Activated CD4-positive, alpha-beta T cell treated with anti-CD3 and anti-CD28 coated beads for 1 hour (primary cell): ENCODE measurements at places on chromosomes 4 and X.

GRCh38 chr4:36323816-36324419 lies 42.5 kb downstream of the DTHD1 start:
- no peak for DNase-seq

DNA sequence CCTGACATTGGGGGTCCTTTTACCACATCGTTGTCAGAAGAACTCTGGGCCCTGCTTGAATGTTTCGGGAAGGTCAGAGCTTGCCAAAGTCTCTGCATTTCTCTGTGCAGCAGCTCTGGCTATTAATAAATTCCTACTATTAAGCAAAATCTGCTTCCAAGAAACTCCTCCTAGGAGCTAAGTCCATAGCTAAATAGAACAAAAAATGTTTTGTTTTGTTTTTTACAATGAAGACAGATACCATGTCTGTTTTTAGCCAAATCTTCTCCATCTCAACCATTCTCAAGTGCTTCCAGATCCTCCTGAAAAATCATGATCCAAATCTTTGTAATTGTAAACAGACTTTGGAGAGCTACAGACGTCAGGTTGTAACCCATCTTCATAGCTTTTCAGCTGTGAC lies 161.6 kb downstream of the SPATA18 start:
- no peak for DNase-seq

- no peak for DNase-seq
These were observed 4.7 kb upstream of the GSX2 start for GRCh38 chr4:54095110-54095825.

GRCh38 chr4:122814426-122814825 lies 12.2 kb upstream of the FGF2 start:
- no peak for DNase-seq

DNA sequence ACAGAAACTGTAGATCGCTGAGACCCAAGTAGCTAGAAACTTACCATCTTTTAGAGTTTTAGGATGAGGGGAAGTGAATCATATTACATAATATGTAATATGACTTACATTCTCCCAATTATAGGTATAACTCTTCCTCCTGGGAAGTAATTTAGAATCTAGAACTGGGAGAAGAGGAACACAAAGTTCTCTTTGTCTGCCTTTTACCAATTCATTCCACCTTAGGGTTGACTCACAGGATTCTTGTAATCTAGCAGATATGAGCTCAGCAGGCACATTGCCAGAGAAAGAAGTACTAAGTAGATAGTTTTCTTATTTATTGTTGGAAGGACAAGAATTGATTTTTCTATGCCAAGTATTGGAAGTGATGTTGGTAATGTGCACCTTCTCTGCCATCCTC lies 58.0 kb upstream of the CCSER1 start:
- DNase-seq: no peak

DNA sequence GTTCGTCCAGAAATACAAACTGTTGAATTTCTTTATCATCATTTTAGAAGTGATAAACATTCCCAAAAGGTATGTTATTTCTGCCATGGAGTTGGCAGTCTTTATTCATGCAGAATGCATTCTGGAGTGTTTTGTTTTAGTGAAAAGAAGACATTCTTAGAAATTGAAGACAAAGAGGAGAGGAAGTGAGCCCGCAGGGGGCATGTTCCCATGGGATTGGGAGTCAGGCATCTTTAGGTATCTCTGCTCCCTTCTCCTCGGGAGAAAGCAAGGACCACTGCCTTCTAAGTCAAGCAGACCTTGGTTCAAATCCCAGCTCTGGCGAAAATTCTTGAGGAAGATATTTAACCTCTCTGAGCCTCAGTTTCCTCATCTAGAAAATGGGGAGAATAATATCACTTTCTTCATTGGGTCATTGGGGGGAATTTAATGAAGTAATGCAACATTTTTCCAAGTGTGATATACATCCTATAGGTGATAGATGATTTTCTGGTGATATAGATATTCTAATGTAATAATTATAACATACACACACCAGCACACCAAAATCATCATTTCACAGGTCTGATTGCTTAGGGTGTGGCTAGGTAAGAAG lies 26.5 kb upstream of the CHRNA9 start:
- DNase-seq: no peak

GRCh38 chr4:101019941-101020401 lies 327.4 kb downstream of the PPP3CA start:
- no peak for DNase-seq

DNA sequence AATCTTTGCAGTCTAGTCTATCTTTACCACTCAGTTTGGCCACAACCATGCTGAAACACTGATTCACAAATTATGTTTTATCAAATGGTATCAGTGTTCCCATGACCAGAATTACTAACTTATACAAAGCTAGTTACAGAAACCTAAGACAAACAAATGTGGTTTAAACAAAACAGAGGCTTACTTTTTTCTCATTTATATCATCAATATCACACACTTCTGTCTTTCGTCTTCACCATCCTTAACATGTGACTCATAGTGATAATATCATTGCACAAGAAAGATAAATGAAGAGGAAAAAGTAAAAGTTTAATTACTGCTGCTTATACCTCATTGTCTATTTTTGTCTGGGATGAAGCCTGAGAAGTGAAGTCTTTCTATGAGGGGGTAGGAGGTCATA lies 406.6 kb downstream of the PCDH10 start:
- no peak for DNase-seq

- DNase-seq: no peak
These were observed 59.9 kb upstream of the PDGFRA start for GRCh38 chr4:54169176-54169575.

DNA sequence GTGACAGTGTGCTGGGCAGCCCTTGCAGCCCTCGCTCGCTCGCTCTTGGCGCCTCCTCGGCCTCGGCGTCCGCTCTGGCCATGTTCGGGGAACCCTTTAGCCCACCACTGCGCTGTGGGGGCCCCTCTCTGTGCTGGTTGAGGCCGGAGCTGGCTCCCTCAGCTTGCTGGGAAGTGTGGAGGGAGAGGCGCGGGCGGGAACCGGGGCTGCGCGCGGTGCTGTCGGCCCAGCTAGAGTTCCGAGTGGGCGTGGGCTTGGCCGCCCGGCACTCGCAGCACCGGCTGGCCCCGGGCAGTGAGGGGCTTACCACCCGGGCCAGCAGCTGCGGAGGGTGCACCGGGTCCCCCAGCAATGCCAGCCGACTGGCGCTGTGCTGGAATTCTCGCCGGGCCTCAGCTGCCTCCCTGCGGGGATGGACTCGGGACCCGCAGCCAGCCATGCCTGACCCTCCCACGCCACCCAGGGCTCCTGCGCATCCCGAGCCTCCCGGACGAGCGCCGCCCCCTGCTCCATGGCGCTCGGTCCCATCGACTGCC lies 770.1 kb upstream of the GALNTL6 start:
- DNase-seq: no peak

DNA sequence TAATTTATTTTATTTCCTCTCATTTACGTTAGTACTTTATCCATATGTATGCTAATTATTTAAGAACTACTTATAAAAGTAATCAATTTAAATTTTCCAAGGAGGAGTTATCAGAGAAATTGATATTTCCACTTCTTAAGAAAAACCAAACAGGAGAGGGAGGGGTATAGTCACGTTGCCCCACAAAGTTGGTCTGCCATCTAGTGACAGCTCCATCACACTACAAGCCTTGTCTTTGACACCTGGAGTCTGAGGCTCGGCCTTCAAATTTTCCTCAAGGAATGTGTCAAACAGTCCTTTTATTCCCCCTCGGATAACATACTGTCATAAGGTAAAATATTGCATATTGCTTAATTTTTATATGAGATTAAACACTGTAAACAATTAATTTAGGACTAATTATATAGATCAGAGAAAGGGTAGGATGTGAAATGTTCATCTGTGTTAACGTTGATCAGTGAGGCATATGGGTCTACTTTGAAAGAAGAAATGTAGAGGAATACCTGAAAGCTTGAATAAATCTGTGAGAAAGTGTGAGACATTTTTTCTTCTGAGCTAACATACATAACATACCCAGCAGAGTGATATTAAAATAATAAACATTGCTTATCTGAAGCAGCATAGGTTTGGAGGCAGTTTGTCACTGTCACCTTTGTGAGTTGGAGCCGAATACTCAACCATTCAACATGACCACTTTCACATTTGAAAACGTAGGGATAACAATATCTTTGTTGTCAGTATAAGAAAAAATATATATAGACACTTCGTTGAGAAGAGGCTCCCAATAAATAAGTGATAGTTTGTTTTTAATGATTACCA lies 114.4 kb downstream of the GLRA3 start:
- no peak for DNase-seq

GRCh38 chr4:100014616-100015015 lies 64.5 kb upstream of the H2AZ1 start:
- DNase-seq: no peak

DNA sequence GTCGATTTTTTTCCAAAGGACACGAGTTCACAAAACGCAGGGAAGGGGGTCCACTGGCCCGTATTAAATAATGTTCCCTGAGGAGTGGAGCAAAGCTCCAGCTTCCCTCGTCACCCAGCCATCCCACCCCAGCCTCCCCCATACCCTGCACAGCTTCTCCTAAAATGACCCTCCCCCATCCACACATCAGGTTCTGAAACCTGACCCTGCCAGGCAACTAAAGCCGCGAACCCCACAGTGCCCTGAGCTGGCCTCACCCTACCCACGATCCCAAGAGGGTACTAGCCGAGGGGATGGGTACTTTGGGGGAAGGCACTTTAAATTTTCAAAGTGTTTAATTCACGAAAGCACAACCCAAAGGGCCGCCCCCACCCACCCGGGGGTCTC lies 634 bp downstream of the APOO start:
- DNase-seq: no peak

DNA sequence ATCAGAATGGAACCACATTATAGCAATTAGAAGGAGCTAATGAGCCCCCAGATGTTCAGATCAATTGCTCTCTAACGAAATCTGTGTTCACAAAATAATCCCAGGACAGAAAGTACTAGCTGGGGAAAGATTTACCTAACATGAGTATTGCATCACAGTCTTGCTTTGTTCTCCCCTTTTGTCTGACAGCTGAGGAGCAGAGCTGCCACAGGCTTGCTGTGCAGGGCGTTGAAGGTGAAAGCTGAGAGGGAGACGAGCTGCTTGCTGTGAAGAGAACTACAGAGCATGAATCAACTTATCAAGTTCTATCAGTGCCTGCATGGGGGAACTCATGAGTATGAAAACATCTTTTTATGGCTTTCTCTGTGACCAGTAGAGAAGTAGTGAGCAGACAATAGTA lies 441.2 kb downstream of the CENPC start:
- no peak for DNase-seq

- DNase-seq: no peak
These were observed 79.5 kb downstream of the EVC start for GRCh38 chr4:5790546-5790857.

DNA sequence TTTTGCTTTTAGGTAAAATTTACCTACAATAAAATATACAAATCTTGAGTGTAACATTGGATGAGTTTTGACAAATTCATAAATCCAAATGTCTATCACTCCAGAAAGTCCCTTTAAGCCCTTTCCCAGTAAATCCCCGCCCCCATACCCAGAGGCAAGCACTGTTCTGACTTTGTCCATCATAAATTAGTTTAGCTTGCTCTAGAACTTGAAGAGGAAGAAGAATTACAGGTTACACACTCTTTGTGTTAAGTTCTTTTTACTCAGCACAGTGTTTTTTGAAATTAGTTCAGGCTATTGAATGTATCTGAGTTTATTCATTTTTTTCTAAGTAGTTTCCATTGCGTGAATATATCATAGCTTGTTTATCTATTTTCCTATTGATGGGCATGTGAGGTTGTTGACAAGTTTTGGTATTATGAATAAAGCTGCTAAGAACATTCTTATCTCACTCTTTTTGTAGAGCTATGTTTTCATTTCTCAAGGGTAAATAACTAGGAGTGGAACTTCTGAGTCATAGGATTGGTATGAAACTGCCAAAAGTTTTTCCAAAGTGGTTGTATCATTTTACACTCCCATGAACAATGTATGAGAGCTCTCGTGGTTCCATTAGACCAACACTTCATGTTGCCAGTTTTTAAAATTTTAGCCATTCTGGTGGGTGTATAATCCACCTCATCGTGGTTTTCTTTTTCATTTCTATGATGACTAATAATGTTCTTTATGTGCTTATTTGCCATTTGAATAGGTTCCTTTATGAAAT lies 22.4 kb upstream of the HPSE start:
- no peak for DNase-seq

DNA sequence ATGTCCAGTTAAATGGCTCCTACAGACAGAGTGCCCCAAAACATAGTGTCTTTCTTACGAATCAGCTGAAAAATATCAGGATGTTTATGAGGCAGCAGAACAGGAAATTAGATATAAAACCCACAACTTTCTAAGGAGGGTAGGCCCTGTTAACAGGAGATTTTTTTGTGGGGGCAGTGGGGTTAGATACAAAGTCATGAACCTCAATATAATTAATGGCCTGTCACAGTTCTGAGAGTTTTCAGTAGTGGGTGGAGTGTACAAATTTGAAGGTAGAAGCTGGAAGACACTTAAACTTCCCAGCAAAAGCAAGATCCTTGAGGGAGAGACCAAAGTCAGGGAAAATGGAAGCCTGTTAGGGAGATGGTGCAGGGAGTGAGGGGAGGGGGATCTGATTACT lies 17.4 kb downstream of the PAGE4 start:
- DNase-seq: no peak

GRCh38 chr4:1402516-1403091 lies 3.6 kb downstream of the NKX1-1 start:
- no peak for DNase-seq

DNA sequence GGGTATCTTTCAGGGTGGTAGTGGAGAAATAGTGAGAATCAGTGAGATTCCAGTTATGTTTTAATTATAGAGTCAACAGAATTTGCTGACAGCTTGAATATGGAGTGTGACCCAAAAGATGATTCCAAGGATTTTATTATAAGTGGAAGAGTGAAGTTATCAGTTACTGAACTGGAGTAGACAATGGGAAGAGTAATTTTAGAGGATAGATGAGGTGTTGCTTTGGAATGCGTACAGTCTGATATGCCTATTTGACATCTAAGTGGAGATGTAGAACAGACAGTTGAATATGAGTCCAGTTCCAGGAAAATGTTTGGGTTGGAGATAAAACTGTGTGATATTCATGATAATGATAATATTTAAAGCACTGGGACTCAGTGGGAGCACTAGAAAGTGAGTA lies 174.2 kb downstream of the MAPK10 start:
- no peak for DNase-seq

DNA sequence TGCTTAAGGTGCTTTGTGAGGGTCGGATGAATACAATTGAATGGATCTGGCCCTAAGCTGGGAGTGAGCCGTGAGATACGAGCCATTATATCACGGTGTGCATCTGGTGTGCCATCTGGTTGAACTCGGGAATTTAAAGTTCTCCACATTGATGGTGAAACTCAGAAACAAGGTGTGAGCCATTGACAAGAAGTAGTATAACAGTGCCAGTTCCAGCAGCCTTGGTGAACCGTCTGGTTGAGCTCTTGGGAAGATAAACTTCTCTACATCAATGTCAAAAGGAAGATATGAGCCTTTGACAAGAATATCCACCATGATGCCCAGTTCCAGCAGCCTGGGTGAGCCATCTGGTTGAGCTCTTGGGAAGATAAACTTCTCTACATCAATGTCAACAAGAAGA lies 5.0 kb upstream of the CSF2RA start:
- no peak for DNase-seq
